ENCODE measurements at places on chromosomes 5 and 9.

DNA sequence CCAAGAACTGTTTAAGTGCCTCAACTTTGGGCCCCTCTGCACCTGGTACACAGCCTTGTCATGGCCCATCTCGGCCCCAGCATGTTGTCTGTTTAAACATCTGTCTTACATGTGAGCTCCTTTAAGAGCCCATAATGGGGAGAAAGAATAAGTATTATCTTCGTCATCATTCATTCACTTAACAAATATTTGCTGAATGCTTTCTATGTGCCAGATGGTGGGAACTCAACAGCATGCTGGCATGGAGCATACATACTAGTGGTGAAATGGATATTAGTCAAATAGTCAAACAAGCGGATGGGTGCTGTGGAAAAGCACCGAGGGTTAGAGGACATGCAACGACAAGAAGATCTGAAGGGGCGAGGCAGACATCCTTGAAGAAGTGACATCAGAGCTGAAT, 54.5 kb downstream of the GABBR2 start:
- no peak for ATAC-seq

GRCh38 chr9:133715295-133715865, 22.8 kb downstream of the SARDH start:
- ATAC-seq = no peak

- ATAC-seq = peak; percentile 20
Measured at GRCh38 chr9:129887334-129888292, 52.4 kb downstream of the USP20 start.

GRCh38 chr5:110058175-110058574, 368.4 kb downstream of the MAN2A1 start:
- no peak for ATAC-seq

DNA sequence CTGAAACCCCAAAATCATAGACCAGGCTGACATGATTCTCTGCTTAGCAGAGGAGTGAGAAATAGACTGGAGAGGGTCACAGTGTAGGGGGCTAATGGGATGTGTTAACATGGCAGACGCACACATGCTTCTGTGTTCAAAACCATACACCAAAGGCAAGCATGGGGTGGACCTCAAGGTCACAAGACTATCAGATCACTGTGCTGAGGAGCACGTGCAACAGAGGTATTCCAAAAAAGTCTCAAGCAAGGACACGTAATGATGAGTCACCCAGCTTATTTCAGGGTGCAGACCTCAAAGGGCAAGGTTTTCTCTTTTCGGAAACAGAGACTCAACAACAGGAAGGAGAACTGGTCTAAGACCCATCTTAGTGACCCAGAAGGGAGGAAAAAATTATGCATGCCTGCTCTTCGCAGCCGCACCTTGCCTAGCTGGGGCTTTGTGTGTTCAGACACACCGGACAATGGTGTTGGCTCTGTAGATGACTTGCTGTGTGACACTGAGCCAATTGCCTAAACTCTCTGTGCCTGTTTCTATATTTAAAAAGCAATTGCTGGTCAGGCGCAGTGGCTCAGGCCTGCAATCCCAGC, 20.3 kb downstream of the WHRN start:
- ATAC-seq = peak; percentile 86

GRCh38 chr9:91677331-91677730, 253.7 kb upstream of the NFIL3 start:
- ATAC-seq = no peak

- ATAC-seq = no peak
Measured at GRCh38 chr5:173352366-173353349, 24.4 kb upstream of the STC2 start.

DNA sequence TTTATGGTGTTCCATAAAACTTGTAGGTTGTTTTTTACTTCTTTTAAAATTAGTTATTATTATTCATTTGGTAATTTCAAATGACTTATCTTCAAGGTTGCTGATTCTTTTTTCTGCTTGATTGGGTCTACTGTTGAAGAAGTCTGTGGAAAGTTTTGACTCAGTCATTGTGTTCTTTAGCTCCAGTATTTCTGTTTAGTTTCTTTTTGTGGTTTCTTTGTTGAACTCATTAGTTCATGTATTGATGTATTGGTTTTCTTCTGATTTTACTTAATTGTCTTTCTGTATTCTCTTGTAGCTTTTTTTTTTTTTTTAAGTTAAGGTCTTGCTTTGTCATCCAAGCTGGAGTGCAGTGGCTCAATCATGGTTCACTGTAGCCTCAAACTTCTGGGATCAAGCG, 345.4 kb upstream of the MEF2C start:
- no peak for ATAC-seq

GRCh38 chr9:33340186-33340585, 49.9 kb downstream of the NFX1 start:
- no peak for ATAC-seq

DNA sequence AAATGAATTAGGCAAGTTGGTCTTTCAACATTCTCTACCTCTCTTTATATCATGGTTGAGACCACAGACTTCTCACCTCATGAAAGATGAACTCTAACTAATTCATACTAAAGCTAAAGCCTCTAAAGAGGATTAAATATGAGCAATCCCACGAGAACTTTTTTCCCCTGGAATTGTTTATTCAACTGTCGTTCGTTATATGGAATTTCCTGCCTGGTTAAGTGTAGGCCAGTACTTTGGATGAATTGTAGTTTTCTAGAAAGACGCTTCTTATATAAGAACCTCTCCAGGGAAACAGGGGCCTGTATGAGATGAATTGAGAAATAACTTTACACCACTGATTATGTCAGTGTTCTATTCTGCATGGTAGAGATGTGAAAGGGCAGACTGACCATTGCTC, 42.9 kb downstream of the PDCD1LG2 start:
- no peak for ATAC-seq

DNA sequence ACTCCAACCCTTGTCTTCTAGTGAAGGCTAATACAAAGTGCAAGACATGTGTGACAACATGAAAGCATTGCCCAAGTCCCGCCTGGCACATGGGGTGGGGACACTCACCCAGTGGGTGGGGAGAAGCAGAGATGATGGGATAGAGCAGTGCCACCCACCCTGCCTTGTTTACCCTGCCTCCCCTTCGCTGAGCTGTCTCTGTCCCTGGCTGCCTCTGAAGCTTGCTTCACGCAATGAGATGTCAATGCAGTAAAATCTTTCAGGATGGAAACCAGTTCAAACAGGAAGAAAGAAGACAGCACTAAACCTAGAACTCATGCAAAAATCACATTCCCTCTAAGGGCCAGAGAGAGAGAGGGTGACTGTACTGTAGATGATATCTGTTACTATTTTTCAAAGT, 148.0 kb downstream of the INSYN2B start:
- ATAC-seq = no peak

DNA sequence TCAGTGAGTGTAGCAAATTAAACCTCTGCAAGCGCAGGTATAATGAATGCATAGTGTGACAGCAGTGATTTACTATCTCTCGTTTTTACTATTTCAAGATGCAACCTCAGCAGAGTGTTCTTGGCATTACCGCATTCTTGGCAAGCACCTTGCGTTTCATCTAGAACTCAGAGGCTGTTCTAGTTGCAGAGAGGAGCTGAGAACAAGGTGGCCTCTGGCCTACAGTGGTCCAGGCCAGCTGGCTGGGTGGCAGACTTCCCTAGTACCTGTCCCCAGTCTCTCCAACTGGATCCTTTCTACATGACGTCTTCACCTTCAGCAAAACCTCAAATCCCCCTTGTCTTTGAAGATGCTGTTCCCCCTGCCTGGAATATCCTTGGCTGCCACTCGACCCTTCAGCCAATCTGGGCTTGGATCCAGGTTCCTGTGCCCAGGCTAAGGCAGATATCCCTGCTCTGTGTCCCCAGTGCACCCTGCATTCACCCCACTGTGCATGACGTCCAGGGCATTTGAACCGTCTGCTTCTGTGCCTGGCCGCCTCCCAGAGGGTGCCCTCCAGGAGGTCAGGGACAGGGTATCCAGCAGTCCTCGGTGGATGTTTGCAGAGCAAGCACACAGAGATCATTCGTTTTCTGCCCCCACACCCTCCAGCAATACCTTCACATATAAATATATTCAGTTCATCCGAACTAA, 120.4 kb upstream of the CPEB4 start:
- ATAC-seq = no peak

- no peak for ATAC-seq
Measured at GRCh38 chr5:37714756-37715155, 125.1 kb downstream of the GDNF start.

DNA sequence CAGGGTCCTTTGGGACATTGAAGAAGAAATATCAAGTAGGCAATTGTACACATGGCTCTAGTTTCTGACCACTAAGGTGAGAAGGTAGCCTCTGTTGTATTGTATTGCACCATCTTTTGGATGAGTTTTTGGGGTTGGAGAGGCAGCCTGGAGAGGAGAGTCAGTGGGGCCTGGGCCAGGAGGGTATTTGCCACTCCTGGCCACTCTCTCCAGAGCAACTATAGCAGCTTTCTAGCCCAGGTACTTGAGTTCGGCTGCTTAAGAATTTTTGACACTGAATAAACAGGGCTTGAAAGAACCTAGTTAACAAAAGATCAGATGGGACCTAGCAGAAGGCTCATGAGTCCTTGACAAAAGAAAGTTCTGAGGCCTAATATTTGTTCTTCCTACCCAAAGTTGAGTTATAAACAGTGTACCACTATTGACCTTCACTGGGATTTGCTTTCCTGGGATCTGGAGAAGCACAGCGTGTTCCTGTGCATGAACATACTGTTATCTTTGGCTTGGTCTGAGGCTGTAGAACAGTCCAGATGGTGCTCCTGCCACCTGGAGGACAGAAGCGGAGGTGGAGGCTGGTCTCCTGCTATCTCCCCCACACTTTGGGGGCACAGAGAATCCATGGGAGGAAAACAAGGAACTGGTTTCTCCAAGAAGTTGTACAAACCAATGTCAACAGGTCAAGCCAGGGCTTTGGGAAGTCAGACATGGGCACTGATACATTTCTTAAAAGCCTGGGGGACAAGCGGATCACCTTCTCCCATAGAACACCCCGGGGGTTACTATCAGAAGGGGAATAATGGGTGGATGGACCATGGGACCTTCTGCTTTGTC, 110.4 kb upstream of the LIFR start:
- ATAC-seq = no peak

- ATAC-seq = no peak
Measured at GRCh38 chr9:136936645-136937170, 7.8 kb downstream of the FBXW5 start.

DNA sequence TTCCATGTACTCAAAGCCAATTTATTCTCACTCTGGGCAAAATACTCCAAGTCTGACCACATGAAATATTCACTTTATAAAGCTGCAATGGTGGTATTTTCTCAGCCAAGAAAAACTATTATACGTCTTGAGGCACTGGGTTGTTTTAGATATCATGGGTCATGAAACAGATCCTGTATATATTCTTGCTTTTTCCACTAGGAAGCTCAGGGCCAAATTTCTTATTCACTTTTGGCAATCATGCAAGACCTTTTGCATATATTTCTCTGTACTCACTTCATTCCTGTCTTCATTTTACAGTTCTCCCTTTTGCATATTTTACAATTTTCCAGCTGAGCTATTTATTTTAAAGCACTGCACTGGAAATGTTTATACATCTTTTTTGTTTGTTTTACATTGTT, 49.8 kb downstream of the GABBR2 start:
- no peak for ATAC-seq
